Activated CD8-positive, alpha-beta memory T cell treated with anti-CD3 and anti-CD28 coated beads for 1 hour (primary cell): ENCODE measurements at places on chromosomes 7 and 10.

DNA sequence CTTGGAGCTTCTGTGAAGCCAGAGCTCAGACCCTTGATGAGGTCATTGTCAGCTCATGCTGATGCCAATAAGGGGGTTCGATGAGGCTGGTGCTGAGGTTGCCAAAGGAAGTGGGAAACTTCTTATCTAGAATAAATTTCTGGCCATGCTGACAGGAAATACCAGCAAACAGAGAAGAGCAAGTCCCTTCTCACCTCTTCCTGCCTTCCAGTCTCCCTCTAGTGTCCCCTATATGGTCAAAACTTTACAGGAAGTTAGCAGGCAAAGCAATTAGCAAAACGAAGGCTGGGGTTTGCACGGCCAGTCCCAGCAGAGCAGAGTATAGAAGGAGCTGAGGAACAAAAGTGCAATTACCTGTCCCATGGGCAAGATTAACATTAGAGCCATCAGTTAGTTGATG lies 15.1 kb upstream of the NEUROG3 start:
- no peak for DNase-seq

GRCh38 chr7:458511-459245 lies 61.0 kb downstream of the PDGFA start:
- no peak for DNase-seq

GRCh38 chr7:31023877-31024276 lies 28.2 kb upstream of the ADCYAP1R1 start:
- DNase-seq = no peak

GRCh38 chr10:84477398-84478128 lies 149.2 kb downstream of the CCSER2 start:
- no peak for DNase-seq

DNA sequence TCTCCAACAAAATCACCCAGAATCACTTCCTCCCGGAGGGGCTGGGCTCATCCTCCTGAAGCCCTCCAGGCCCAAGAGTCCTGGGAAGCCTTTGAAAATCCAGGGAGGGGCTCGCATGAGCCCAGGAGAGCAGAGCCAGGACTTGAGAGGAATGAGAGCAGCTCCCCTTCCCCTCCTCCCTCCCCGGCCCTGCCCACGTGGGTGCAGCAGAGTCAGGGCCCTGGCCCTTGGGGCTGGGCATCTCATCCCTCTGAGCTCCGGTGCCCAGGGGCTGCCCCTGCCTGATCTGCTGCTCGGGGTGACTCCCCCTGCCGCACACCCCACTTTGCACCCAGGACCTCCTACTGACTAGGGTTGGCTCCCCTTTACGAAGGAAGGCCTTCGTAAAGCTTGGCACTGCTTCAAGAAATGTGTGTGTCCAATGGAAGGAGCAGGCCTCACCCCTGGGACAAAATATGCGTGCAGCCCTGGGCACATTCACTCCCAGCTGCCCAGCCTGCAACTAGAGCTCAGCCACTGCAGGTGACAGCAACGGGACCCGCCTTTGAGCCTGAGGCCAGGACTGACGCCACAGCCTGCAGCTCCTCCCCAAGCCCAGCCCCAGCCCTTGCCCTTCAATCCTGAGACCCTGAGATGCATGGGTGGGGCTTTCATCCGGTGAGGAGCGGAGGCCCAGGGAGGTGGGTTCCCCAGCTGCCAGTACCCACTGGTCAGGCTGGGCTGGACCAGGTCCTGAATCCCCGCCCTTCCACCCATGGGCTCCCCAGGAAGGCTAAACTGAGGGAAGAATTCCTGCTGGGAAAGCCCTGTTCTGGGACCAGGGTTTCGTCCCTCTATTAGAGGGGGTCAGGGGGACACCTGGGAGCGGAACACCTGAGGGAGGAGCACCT lies 21.8 kb downstream of the PWWP2B start:
- no peak for DNase-seq

DNA sequence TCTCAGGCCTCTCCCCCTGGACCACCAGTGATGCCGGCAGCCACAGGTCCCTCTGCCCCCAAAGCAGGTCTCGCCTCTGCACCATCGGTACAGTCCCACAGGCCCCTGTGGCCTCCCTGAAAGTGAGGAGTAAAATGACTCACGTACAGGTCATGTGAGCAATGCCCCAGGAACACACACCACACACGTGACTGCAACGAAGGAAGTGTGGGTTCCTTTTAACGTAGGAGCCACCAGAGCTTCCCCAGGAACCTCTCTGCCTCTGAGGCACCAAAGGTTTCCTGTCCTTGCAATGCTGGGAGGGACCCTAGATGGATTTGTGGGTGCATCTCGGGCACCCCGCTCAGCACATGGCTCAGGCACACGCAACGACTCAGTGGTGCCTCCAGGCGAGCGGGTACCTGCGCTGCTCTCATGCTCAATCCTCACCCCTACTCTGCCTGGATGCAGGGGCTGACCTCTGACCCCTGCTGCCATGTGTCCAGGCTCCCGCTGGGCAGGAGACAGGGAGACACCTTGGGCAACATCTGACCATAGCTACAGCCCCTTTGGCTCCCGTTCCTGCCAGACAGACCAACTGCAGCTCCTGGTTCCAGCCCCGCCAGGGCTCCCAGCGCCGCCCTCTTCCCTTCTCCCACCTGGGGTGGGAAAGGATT lies 120.7 kb downstream of the PRKAG2 start:
- DNase-seq = peak; percentile 22

DNA sequence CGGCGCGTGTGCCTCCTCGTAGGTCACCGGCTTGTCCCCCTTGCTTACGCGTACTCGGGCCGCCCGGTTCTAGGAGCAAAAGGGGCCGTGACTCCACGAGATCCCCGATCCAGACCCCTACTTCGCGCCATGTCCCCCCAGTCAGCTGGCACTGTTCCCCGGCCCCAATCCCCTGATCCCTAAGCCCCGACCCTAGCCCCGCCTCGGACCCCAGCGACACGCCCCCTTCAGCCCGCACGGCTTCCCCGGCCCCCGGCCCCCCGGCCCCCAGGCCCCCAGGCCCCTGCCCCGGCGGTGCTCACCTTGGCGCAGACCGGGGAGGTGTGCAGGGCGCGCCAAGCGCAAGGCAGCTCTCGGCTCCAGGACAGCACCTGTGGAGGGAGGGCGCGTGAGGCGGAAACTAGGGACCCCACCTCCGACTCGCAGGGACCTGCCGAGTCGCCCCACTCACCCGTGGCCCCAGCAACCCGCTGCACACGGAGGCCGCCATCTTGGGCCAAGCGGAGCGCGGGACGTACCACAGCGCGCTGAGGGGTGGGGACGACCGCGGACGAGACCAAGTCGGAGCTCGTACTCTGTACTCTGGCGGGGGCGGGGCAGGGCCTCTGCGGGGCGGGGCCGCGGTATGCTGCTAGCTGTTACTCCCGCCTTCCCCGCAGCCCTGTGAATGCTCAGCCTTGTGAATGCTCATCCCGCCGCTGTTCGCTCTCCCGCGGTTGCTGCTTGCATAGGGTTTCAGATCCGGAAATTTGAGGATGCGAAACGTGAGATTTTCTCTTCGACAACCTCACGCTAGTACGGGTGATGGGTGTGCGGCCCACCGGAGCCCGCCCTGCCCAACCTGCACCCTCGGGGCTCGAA lies at the start of gene MRPS24:
Gene MRPS24, minus strand, starts transcription at position 512 of the 861 bp plus-strand sequence. Its CDS starts 22 bp downstream, at position 490.
- DNase-seq = peak; percentile 95

GRCh38 chr7:13069841-13070240 lies 382.4 kb downstream of the ARL4A start:
- no peak for DNase-seq

DNA sequence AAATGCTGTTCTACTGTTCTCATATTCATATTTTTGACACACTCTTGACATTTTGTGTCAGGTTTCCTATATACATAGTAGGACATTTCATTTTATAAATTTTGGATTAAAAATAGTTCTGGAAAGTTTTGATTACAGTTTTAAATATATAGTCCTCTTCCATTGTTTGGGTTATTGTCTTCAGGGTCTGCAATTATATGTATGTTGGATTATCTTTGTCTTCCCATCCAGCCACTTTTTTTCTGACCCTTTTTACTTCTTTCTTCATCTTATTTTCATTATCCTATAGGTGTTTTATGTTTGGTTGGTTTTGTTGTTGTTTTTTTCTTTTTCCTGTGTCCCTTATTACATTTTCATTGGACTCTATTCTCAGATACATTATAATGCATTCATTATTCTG lies 71.1 kb upstream of the CCDC6 start:
- no peak for DNase-seq

DNA sequence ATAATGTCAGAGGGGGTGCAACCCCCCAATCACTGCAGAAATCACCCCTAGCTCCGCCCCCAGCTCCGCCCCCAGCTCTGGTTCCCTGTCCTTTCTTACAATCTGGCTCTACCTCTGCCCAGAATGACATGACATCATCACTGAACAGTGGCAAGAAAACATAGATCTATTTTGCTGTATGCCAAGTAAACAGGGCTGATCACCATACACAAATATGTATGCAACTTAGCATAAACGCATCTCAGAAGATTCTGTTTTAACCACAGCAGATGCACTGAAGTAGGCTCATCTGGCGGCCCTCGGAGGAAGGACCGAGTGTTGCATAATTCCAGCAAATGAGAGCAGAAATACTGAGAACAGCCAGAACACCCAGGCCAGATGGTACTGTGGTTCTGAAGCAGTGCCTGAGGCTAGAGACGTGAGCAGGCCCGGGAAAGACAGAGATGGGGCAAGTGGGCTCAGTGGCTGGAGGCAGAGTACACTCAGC lies 293.3 kb upstream of the KLF14 start:
- DNase-seq = no peak

DNA sequence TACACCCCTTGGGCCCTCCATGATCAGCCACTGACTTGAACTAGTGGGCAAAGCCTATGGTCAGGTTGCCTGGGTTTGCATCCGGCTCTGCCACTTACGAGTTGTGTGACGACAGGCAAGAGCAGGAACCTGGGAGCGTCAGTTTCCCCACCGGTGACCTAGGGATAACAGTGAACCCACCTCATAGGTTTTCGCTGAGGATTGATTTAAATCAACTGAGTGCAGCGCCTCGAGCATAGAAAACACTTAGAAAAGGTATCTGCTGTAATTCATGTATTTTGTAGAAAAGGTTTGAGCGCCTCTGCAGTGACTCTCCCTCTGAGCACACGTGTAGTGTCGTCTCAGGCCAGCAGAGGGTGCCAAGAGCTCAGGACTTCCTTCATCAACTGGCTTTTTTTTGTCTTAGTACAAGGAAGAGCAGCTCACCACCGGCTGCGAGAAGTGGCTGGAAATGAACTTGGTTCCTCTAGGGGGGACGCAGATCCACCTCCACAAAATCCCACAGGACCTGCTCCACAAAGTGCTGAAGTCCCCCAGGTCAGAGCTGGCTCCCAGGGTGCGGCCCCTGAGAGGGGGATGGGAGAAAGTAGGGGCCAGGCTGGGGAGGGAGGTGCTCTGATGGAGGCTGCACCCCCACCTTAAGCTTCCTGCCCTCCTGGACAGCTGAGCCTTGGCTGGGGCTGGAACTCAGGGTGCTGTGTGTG lies 27.7 kb downstream of the BTBD16 start:
- DNase-seq = peak; percentile 39

- no peak for DNase-seq
Measured at GRCh38 chr7:36875794-36876193, 151.5 kb upstream of the AOAH start.

- no peak for DNase-seq
Measured at GRCh38 chr7:72035266-72035665, 376.9 kb downstream of the CALN1 start.

DNA sequence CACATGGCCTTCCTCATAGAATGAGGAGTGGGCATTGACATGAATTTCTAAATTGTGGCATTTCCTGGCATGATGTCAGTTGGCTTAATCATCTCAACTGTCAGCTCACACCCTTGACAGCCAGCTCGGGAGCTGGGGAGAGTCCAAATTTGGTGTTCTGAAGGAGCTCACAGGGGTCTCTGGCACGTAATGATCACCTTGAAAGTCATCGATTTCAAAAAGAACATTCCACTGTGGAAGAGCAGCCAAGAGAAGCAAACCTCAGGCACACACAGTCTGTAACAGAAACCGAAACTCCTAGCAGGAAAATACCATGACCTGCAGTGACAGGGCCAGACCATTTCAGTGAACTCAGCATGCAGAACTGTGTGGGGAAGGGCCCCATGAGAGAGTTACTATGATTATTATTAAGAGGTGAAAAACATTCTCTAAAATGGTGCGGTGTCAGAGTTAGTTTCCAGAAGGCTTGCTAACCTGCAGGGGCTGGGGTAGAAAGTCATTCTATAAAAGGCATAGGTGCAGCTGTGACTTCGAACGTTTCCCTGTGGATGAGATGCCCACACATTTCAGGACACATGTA lies 26.4 kb upstream of the KLF6 start:
- no peak for DNase-seq

- no peak for DNase-seq
Measured at GRCh38 chr10:10872035-10872673, 145.5 kb upstream of the CELF2 start.

GRCh38 chr7:24709051-24709450 lies 48.2 kb downstream of the GSDME start:
- DNase-seq = no peak

DNA sequence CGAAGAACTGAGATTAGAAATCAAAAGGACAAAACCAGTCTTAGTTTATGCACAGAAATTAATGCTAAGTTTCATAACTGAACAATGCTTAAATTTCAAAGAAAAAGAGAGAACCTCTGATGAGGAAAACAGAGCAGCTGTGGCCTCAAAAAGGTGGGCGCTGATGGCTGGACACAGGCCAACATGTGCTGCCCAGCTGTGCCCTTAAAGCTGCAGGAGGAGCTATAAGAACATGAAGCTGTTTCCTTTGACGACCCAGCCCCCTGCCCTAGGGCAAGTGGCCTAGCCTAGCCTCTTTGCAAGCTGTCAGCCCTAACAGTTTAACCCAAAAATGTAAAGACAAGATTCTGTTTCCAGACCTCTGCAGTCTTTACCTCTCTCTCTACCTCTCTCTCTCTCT lies 107.7 kb downstream of the GRID1 start:
- DNase-seq = no peak
